CD8-positive, alpha-beta memory T cell (primary cell): ENCODE measurements at places on chromosomes 13 and 19. TPM values are rescaled to one million over a fixed set of nuclear protein-coding genes. Genes with fewer than 3 reads are reported as not detected.

Gene RNF6
- 64.6 TPM for total RNA-seq

Gene PCDH9
- 0.09 TPM for total RNA-seq

Gene RNU6-9
- not detected for total RNA-seq

Gene OR10H1
- total RNA-seq: not detected

DNA sequence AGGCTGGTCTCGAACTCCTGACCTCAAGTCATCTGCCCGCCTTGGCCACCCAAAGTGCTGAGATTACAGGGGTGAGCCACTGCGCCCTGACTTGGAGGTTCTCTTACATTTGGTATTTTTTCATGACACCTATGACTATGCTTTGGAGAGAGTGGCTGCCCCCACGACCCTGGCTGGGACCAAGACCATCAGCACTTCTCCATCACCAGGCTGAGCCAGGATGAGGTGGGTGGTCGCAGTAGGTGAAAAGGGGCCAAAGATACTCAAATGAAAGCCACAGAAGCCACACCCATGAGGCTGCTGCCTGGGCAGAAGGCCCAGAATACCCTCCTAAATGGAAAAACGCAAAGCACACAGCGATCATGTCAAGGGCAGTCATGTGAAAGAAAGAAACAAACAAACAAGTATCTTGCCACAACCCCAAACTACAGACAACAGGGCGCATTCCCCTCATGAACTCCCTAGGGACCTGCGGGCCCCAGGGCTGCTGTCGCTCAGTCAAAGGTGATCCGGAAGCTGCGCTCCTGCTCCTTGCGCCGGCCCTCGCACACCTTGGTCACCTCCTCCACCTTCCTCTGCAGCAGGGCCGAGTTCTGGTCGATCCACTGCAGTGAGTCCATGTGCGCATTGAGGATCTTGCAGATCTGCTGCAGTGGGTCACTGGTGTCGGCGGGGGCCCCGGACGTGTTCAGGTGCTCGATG lies 11.2 kb upstream of the IL4I1 start:
- DNase-seq: no peak

Gene SIGLEC10
- 2.4 TPM for total RNA-seq

GRCh38 chr13:23273498-23273897 lies 92.7 kb downstream of the SGCG start:
- DNase-seq: no peak

DNA sequence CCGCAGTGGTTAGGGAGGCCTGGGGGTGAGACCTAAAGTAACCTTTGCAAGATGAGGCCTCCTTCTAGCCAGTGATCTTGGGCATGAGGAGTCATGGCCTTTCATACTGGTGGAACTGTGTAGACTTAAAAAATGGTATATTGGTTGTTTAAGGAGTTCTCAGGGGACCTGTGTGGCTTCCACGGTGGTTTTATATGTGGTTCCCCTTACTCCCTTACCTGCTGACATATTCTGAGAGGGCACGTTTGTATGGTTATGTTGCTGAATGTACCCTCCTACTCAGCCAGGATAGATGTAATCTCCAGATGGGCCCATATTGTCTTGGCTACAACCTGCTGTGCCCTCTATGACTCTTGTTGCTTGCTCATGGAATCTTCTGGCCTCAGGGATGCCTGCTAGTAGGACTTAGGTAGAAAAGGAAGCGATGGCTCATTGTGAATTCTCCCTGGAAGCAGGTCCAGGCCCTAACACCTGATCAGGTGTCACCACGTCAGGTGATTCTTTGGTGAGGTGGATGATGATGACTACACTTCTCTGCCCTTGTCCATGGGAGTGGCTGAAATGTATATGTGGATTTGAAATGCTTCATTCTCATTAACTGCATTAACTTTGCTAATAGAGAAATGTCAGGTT lies 1.8 kb downstream of the ZNF460 start:
- no peak for DNase-seq

GRCh38 chr19:49271080-49271753 lies 53.8 kb downstream of the SLC6A16 start:
- DNase-seq: no peak

DNA sequence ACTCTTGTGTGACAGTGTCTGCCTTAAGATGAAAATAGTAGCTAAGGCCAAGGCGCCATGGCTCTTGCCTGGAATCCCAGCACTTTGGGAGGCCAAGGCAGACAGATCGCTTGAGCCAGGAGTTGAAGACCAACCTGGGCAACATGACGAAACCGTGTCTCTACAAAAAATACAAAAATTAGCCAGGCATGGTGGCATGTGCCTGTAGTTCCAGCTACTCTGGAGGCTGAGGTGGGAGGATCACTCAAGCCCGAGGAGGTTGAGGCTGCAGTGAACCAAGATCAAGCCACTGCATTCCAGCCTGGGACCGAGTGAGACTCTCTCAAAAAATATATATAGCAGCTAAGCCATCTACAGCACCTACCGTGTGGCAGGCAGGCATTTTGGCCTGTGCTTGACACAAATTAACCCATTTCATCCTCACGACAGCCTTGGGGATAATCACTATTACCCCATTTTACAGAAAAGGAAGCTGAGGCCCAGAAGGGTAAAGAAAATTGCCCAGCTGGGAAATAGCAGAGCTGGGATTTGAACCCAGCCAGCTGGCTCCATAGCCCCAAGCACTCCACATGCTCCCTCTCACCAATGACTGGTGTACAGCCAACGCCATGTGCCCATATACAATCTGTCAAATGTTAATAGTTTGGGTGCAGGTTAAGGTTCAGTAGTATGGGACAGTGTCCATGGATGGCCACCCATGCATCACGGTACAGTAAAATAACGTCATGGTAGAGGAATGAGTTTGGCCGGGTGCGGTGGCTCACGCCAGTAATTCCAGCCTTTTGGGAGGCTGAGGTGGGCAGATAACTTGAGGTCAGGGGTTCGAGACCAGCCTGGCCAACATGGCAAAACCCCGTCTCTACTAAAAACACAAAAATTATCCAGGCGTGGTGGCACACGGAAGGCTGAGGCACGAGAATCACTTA lies 3.1 kb downstream of the SLC1A5 start:
- DNase-seq: no peak

Gene ZNF135
- 1.4 TPM for total RNA-seq

GRCh38 chr13:31697290-31697689 lies 42.0 kb upstream of the RXFP2 start:
- DNase-seq: no peak

Gene CRB3
- total RNA-seq: 1.8 TPM

- no peak for DNase-seq
These were observed 24.7 kb downstream of the ZNF136 start for GRCh38 chr19:12187625-12188024.

DNA sequence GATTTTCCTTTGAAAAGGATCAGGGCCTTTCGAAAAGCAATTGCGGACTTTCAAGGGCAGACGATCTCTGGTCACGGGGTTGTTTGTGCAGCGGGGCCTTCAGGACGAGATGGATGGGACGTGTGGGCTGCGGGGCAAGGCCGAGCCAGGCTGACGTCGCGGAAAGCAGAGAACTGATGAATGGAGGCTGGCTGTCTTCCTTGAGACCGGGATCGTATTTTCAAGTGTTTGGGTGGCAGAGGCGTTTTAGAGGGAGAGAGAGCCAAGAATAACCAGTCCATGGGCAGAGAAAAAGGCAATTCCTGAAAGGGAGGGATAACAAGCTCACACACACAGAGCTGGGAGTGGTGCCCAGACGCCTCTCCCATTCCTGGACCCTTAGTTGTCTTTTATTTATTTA lies 138.9 kb upstream of the USP29 start:
- no peak for DNase-seq

Gene KLK10
- total RNA-seq: not detected

- DNase-seq: no peak
These were observed 744 bp downstream of the ZNF805 start for GRCh38 chr19:57241176-57241575.

DNA sequence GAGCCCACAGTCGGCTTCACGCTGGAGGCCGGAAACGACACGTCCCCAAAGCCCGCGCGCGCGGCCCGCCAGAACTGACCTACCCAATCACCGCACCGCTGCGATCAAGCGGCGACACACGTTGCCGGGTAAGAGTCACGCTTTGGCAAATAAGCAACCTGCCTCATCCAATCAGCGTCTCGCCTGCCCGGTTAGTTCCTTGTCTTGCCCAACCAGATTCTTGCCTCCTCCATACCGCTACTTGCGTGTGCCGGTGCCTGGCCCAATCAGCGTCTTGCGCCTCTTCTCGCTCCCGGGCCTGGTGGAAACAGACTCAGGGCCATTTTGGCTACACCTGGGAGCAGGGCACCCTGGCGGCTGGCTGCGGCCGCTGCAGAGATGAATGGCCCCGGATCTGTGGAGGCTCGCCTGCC lies 11.6 kb upstream of the ZNF544 start:
- DNase-seq: no peak

GRCh38 chr19:30160426-30160825 lies 211.8 kb upstream of the ZNF536 start:
- no peak for DNase-seq

- peak; percentile 69 for DNase-seq
These were observed at the start of gene USF2 for GRCh38 chr19:35268536-35269437. USF2 (plus strand) TSS chr19:35268962; CDS start chr19:35269102, 140 bp downstream.

Gene RFPL4A
- total RNA-seq: not detected

Gene SHISA2
- not detected for total RNA-seq

DNA sequence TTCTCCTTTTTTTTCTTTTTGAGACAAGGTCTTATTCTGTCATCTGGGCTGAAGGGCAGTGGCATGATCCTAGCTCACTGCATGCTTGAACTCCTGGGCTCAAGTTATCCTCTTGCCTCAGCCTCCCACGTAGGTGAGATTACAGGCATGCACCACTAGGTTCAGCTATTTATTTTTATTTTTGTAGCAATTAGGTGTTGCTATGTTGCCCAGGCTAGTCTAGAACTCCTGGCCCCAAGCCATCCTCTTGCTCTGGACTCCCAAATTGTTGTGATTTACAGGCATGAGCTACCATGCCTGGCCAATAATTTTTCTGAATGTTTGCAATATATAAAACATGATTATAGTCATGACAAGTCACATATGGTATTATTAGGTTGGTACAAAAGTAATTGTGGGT lies 161.1 kb upstream of the ATXN8OS start:
- DNase-seq: no peak

Gene ADGRE1
- 0.53 TPM for total RNA-seq
